Activated CD4-positive, alpha-beta T cell treated with anti-CD3 and anti-CD28 coated beads, Interleukin-2, amount 50 U/mL, for 1 hour (primary cell): ENCODE measurements at places on chromosomes 13 and 19.

- DNase-seq, result no peak
Observed at GRCh38 chr13:30113983-30114570, 193.3 kb downstream of the KATNAL1 start.

- no peak for DNase-seq
Observed at GRCh38 chr13:73767191-73767741, 366.9 kb downstream of the KLF12 start.

DNA sequence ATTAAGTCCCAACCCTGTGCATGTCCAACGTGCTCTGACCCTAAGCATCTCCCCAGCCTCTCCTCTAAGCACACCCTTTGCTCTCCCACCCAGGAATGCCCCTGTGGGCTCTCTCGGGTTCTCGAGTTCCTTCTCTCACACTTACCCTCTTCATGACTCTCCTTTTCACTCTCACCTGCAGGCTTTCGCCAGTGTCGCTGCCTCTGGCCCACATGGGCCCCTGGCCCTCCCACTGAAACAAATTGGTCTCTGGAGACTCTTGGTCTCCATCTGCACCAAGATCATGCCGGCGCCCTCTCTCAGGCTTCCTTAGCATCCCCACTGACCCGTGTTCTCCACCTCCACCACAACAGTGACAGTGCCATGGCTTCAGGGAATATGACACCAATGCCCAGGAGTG lies 19.6 kb upstream of the SACS start:
- no peak for DNase-seq

DNA sequence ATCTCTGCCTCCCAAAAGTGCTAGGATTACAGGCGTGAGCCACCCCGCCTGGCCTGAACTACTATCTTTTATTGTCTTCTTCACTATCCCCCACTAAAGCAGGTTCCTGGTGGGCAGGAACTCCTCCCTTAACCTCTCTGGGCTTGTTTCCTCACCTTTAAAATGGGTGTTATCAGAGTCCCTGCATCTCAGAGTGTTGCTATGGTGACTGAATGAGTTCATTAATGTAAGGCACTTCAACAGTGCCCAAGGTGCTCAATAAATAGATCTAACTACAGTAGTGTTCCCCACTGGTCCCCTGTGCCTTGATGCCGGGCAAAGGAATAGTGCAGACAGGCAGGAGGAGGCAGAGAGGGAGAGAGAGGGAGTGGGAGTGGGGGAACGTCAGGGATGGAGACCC lies 20.5 kb downstream of the CCDC97 start:
- DNase-seq, result no peak

DNA sequence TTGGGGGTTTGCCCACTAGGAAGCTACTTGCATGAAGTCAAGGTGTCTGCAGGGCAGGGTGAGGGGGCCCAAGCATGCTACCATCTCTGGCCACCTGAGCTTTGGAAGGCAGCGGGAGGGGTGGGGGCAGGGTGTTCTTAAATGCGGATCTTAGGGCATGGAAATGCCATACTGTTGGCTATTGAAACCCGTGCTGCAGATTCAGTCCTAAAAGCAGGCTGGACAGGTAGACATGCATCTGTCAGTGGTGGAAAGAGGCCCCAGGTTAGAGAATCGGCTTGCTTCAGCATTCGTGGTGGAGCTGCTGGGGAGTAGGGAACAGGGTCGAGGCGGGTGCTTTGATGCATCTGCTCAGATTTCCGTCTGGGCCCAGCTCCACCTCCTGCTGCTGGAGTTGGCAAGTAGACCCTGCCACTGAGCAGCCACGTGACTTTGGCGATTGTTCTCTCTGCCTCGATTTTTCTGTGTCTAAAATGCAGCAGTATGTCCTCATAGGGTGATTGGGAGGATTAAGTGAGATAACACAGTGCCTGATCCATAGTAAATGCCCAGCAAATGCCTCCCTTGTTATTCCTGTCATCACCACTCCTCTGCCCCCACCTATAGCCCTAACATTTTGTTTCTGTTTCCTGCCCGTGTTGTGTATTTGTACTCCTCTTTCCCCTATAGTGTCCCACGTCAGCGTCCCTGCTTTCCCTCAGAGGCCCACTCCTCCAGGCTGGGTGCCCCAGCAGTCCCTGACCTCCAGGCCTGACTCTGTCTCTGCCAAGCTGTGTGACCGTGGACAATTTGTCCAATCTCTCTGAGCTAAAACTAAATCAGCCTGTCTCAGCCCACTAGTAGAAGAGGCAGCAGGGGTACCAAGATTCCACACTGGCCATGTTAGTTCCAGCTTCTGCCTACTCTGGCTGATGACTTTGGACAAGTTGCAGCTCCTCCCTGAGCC lies 5.8 kb downstream of the PPP1R37 start:
- DNase-seq, result no peak

GRCh38 chr19:19651076-19651475 lies 7.6 kb upstream of the GMIP start:
- no peak for DNase-seq

DNA sequence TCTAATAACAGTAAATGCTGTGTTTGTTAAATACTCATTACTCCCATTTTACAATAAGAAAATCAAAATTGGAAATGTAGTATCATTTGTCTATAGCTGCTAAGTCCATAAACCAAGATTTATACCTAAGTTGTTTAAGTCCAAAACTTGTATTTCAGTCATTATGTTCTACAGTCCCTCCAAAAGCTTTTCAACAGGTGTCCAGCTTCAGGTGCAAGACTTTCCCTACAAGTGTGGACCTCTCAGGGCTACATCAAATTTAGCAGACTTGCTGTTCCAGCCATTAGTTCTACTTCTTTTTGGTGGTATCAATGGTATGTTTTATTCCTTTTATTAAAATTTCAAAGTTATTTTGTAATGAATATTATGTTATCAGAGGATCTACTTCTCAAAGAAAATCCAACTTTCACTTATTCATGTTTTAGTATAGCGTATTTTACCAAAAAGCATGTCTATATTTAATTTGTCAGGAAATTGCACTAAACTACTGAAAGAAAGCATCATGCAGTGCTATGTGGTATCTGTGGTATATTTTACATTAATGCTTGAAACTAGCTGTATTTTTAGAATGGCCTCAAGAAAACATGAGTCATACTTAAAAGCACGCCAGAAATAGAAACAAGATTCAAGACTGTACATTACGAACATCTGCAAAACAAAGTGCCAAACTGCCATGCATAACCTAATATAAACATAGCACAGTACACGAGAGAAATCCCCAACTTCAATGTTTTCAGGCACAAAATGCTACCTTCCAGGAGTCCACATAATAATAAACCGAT lies 44.5 kb downstream of the VWA8 start:
- DNase-seq, result no peak

GRCh38 chr19:47573071-47574026 lies at the start of gene ZNF541:
TSS of gene ZNF541 (minus strand) at chr19:47573148. CDS start at chr19:47555856, 17,292 bp downstream.
- DNase-seq, result peak; percentile 85

- no peak for DNase-seq
Observed at GRCh38 chr19:12872255-12872654, 9.0 kb downstream of the DNASE2 start.

GRCh38 chr13:31722673-31723072 lies 16.7 kb upstream of the RXFP2 start:
- no peak for DNase-seq

DNA sequence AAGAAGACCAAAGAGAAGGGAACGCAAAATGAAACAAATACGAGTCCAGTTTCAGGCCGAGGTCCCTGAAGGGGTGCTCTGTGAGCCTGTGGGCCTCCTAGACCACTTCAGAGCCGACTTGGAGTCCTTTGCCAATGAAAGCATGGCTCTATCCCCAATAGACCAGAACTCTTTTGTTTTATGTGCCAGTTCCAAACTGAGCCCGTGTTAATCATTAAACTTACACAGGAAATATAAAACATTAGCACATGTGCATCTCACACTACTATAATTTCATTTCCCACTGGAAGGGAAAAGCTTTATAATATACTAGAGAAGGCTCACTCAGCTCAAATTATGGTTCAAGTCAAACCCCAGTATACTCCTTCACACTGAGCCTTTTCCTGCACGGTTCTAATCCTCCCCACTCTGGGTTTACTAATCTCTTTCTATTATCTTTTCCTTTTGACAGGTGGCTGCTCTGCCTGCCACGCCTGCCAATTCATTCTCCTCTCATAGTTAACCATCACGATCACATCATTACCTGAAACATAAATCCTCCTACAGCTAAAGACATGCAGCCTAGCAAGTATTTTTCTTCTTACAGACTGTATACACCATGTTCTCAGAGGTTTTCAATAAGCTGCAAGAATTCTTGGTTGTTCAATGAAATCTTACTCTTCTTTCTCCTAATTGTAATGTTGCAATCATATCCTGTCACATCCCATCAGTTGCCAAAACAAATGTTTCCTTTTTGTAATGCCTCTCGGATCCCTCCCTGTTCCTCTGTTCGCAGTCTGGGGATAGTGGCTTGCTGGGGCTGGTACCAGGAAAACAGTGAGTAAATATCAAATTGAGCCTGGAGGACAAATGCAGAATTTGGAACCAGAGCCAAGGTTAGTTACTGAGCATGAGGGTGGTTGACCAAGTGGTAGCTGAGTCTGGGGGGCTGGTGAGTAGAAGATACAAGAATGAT lies 18.8 kb upstream of the WASF3 start:
- no peak for DNase-seq

GRCh38 chr19:48415395-48415794 lies 21.9 kb downstream of the GRIN2D start:
- DNase-seq, result peak; percentile 74

- no peak for DNase-seq
Observed at GRCh38 chr13:31385540-31385939, 185.8 kb downstream of the B3GLCT start.

DNA sequence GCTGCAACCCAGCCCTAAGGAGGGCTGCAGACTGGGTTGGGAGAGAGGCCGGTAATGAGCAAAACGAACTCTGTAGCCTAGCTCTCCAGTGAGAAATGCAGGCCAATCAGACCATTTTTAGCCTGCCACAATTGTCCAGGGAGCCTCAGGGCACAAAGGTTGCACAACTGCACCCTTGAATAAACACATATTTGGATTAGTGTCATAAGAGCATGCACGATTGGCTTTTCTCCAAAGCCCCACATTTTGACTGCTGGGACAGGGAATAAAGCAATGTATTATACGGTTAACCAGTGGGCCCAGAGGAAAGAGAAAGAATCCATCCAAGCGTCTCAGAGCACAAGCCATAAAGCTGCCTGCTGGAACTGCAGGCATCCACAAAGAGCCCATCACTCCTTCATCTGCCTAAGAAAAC lies 729.4 kb upstream of the SGCG start:
- DNase-seq, result no peak

DNA sequence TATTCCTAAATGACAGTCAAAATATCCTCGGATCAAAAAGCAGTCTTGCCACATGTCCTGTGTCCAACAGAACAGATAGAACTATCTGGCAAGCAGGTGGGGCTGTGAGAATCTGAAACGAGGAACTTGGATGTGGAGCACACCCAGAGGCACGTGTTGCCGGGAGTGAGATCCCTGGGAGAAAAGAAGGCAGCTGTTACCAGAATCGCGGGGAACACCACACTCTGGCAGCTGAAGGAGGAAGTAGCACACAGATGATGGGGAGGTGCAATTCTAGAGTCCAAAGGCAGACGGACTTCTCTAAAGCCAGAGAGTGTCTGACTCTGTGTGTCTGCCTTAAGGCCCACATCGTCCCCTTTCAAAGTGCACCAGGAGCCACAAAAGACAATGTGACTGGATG lies 22.3 kb downstream of the SLC7A1 start:
- no peak for DNase-seq

DNA sequence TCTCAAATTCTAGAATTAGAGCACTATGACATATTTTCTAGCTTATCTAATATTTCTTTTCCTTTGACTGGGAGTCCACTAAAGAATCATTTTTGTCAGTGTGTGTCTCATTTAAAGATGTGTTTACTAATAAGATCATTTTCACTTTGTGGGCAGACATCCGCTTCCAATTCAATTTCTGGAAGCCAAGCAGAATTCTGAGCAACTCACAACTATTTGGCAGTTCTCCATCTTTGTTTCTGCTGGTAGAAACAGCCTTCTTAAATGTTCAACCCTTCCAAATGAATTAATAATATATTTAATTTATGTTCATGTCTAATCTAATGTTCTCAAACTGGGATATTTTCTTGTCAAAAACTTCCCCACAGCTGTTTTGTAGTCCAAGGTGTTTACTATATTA lies 411.8 kb downstream of the KCTD12 start:
- DNase-seq, result no peak

DNA sequence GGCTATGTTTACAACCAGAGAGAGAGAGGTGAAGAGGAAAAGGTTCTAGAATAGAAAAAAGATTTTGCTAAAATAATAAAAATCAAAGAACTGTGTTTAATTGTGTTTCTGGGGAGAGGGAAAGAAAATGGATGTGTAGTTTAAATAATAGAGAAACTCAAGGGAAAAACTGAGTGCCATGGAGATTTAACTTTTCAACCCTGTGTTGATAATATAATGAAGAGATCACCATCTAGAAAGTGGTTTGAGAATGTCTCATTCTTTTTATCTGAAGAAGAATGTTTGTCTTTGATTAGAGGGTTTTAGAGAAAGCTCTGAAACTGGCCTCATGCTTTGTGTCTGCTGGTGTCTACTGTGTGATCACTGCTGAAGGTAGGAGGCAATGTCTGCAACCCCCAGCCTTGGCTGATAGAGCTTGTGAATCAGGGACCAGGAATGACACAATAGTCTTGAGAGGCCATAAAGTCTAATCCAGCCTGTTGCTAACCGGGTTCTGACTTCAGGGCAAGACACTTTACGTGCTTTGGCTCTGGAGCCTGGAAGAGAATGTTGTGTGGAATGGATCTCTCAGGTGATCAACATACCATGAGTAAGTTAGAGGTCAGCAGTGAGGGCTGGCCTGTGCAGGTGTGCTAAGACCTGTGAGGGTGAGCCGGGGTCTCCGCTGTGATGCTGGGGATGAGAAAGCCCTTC lies 5.4 kb downstream of the COL4A2 start:
- DNase-seq, result no peak

DNA sequence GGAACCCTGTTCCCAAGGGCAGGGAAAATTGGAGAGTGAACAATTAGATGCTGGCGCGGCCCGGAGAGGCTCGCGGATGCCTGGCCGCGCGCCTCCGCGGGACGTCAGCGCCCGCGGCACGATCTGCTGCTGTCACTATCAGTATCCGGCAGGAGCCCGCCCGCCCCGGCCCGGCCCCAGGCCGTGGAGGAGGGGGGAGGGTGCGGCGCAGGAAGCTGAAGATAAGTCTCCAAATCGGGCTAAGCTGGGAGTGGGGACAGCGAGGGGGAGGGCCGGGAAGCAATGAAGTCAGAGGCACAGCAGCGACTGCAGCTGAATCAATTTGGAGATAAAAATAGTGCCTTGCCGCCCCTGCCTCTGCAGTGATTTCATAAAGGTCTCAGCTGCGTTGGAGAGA lies 441.5 kb upstream of the KLF12 start:
- peak; percentile 30 for DNase-seq

DNA sequence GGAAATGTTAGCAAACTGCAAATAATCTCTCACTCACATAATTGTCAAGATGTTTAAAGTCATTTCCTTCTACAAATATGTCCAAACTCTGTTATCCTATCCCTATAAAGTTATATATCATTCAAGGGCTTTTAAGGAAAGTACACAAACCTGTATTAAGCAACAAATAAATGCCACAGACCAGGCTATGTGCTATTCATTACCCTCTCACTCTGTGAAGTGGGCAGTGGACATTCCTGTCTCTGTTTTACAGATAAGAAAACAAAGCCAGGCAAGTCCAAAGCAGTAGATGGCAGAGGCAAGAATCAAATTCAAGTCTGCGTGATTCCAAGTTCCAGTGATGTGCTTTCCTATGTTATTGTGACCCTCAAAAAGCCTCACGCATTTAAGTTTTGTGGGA lies 140.6 kb downstream of the LHFPL6 start:
- DNase-seq, result no peak
